HS-5 (cell line): ENCODE measurements at places on chromosomes 6 and 20.

- DNase-seq: no peak
Measured at GRCh38 chr6:33872761-33873160, 69.0 kb upstream of the MLN start.

DNA sequence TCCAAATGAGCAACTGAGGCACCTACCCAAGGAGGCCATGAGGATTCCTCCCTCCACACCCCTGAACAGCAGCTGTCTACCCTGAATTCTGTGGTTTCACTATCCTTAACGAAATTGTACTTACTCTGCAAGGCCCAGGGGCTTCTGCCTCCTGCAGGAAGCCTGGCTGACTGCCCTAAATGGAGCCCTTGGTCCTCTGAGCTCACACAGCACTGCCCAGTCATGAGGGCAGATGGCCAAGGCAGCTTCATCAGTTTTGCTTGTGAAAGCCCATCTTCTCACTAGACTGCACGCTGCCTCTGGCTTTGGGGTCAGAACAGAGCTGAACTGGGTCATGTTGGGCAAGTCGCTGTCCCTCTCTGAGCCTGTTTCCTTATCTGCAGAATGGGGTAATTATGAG lies 26.4 kb upstream of the SIRPA start:
- DNase-seq: no peak

GRCh38 chr6:106098383-106099234 lies 12.5 kb downstream of the PRDM1 start:
- DNase-seq: no peak

DNA sequence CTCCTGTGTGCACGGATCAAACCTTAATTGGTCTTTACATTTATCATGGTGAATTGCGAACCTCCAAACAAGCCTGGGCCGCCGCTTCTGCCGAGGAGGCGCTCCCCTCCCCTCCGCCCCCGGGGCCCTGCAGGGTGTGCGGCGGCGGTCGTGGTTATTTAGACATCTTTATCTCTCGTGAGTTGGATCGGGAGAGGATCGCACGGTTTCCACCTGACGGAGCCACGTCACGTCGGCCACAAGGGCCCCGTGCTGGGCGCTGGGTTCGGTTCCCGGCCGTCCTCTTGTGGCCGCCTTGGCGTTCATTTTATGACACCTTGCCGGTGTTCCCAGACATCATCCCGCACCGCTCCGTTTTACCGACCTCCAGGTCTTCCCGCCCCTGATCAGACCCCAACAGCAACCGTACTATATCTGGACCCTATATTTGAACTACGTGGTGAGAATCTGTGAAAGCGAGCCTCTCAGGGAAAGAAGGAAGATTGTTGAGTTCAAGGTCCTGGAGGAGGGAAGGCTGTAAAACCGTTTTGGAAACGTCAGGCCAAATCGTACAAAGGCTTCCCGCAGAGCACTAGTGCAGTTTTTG lies 1.3 kb upstream of the CNR1 start:
- no peak for DNase-seq

DNA sequence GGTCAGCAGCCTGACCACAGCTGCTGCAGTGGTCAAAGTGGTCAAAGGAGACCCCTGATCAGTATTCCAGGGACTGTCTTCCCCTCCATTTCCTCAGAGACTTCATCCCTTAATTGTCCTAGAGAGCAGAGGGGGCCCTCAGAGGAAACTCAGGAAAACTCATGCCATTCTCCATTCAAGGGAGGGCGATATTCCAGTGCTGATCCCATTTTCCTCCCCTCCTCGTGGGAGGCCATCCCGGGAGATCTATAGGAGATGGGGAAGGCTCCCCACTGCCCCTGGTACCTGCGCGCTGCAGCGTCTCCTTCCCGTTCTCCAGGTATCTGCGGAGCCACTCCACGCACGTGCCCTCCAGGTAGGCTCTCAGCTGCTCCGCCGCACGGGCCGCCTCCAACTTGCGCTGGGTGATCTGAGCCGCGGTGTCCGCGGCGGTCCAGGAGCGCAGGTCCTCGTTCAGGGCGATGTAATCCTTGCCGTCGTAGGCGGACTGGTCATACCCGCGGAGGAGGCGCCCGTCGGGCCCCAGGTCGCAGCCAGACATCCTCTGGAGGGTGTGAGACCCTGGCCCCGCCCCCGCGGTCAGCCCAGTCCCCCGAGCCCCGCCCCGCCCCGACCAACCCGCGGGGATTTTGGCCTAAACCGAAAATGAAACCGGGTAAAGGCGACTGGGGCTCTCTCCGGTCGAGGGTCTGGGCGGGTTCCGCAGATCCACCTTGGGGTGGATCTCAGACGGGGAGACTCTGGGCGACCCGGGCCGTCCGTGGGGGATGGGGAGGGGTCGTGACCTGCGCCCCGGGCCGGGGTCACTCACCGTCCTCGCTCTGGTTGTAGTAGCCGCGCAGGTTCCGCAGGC lies 878 bp downstream of the HLA-C start:
- DNase-seq: no peak

DNA sequence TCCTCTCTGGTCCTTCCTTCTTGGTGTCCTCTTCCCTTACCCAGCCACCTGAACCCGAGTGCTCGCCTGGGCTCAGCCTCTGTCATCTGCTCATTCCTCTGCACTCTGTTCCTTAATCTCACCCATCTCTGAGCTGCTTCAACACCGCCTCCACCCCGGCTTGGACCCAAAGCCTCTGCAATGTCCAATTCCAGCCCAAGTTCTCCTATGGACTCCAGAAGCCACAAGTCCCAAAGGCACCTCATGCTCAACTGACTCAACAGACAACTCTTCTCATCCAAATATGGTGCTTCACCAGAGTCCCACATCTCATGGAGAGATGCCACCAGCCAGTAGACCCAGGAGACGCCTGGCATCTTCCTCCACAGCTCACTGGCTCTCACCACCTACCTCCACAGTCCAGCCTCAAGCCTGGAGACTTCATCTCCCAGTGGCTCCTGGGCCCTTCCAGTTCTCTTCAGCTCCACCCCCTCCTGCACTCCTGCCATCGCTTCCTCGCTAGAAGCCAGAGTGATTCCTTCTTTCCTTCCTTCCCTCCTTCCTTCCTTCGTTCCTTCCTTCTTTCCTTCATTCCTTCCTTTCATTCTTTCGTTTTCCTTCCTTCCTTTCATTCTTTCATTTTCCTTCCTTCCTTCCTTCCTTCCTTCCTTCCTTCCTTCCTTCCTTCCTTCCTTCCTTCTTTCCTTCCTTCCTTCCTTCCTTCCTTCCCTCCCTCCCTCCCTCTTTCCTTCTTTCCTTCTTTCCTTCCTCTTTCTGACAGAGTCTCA lies 40.9 kb upstream of the NNAT start:
- no peak for DNase-seq

GRCh38 chr6:42025066-42025844 lies 25.1 kb upstream of the TAF8 start:
- no peak for DNase-seq

DNA sequence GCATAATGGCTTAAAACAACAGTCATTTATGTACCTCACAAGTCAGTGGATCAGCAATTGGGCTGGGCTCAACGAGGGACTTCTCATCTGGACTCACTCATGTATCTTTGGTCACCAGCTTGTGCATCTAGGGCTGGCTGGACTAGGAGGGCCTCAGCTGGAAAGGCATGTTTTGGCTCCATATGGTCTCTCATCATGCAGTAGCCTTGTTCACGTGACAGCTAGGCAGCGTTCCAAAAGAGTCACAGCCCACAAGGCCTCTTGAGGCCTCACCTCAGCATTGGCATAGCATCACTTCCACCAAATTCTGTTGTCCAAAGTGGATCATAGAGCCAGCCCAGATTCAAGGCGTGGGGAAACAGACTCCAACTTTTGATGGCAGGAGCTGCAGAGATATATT lies 110.1 kb downstream of the MAFB start:
- DNase-seq: no peak

DNA sequence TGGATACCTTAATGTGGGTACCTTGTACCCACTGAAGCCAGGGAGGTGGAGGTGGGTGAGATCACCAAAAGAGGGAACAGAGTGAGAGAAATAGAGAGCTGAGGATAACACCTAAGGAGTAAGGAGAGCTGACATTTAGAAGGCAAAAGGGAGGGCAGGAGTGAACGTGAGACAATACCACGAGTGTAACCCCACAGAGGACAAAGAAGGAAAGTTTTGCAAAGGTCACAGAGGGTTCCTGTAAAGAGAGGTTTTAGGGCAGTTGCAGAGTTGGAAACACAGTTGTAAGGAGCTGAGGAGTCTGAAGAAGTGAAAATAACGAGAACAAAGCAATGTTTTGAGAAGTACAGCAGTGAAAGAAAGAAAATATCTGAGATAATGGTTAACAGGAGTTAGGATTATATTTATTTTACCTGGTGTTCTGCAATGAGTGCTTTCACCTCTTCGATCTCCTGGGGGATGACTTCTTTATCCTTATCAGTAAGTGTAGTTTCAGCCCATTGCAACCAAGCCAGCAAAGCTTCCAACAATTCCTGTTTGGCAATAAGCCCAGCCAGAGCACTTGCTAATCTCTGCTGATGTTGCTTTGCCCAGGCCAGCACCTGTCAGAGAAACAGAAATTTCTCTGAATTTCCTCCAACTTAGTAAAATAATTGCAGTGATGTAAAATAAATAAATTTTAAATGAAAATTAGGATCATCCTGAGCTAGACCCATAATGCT lies 166.8 kb downstream of the DST start:
- no peak for DNase-seq

GRCh38 chr6:143806282-143807102 lies 36.6 kb upstream of the LTV1 start:
- peak; percentile 4 for DNase-seq

DNA sequence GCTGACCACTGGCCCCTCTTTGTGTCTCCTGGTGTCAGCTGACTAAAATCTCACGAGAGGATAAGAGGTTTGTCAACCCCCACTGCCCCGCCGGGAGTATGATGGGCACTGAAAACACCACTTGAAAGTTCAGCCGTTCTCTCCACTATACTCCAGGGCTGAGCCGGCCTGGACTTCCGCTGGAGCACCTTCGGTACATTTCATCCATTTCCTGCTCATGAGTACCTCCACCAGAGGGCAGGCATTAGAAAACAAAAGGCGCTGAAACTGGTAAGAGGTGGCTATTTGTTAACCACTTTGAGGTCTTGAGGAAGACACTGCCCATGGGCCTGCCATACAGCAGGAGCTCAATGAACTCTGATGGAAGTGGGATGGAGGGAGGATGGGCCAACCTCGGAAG lies 17.9 kb upstream of the ANKRD60 start:
- no peak for DNase-seq

DNA sequence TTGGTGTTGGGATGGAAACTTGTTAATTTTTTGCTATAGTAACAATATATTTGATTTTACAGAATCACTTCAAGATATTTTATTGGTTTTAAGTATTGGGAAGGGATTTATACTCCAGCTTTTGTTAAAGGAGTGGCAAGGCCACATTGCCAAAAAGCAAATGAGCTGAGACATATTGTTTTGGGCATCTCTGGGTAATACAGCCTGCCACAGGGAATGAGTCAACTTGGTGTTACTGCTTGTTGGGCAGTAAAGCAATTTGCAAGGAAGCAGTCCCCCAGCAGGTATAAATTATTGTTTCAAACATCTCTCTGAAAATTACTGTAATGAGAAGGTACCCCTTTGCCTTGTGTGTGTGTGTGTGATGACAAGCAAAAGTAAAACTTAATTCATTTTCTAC lies 868.3 kb upstream of the FLRT3 start:
- DNase-seq: no peak

DNA sequence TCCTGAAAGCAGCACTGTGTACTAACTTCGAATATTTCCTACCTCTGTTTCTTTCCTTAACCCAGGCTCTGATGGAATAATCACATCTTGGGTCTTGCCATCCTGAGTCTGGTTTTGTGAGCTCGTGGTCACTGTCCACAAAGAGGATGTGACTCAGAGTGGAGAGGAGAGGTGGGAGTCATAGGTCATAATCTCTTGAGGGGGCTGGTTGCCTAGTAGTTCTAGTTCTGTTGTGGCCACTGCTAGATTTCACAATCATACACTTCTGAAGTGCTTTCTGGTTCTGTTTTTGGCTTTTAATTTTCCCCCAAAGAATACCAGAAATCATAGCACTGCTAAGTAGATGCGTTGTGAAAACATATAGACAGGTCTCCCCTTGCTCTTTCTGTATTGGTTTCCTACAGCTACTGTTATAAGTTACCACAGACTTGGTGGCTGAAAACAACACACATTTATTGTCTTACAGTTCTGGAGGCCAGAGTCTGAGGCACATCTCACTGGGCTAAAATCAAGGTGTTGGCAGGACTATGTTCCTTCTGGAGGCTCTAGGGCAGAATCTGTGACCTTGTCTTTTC lies 102.8 kb downstream of the NRSN1 start:
- DNase-seq: peak; percentile 70

DNA sequence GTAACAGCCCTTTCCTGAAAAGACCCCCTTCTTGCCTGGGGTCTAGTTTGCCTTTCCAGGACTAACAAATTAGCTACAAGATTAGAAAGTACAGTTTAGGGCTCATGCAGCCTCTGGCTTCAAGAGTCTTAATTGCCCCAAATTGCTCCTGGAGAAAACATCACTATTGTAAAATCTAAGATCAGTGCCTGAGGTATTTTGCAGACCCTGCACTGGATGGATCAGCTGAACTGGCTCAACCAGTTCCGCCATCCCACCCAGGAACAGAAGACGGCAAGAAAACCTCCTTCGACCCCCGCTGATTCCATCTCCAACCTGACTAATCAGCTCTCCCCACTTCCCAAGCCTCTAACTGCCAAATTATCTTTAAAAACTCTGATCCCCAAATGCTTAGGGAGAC lies 236.5 kb upstream of the KCNG1 start:
- DNase-seq: no peak

GRCh38 chr6:98323605-98324004 lies 510.8 kb upstream of the POU3F2 start:
- DNase-seq: no peak

GRCh38 chr6:7033202-7033601 lies 74.6 kb upstream of the RREB1 start:
- DNase-seq: no peak

DNA sequence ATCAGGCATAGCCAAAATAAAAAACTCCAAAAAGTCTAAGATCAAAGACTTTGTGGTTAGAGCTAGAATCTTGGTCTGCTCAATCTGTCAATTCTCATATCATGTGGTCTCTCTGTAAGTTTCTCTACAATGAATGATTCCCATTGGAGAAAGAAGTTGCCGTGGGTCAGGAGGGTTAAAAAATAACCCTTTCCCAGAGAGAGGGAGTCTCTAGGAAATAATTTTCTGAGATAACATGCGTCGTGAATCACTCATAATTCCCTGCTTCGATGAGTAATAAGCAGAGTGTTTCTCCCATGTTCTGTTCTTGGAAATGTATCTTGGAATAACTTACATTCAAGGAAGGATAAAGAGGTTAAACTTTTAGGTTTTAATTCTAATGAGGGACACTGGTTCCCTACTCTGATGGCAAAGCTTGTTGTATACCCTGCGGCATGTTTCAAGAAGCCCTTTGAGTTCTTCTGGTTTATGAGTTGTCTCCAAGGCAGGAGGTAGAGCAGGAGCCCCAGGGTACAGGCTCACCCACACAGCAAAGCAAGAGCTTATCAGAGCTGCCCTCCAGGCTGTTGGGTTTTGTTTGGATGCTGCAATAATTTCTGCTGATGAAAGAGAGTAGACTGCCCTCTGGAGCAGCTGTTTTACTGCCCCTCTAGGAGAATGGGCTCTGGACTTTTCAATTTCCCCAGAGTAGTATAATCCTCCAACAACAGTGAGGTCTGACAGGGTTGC lies 599.1 kb downstream of the QKI start:
- DNase-seq: no peak

- no peak for DNase-seq
Measured at GRCh38 chr6:165729307-165729936, 66.4 kb upstream of the PDE10A start.
